ENCODE measurements at places on chromosomes 3 and 15.

GRCh38 chr3:86547692-86548091, 443.3 kb downstream of the VGLL3 start:
- DNase-seq, result no peak

- no peak for DNase-seq
Measured at GRCh38 chr3:107369791-107370190, 7.4 kb upstream of the CCDC54 start.

GRCh38 chr3:177883957-177884356, 652.3 kb upstream of the KCNMB2 start:
- DNase-seq, result no peak

GRCh38 chr15:45027220-45027619, 4.2 kb downstream of the SORD start:
- DNase-seq, result no peak

DNA sequence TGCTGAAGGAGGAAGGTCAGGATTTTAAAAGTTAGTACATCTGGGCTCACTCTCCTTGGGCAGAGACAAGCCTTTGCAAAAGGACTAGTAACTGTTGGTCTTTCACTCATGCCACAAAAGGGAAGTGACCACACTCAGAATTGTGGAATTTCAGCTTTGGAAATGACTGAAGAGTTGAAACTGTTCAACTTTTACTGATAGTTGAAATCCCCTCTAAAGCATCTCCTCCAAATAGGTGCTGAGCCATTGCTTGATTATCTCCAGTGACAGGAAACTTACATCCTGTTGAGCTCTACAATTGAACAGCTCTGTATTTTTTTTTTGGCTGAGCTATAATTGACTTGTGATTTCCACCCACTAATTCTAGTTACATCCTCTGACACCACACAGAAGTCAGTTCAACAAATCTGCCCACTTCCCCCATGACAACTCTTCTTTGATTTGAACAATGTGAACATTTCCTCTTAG, 254.8 kb upstream of the TPRG1 start:
- no peak for DNase-seq

DNA sequence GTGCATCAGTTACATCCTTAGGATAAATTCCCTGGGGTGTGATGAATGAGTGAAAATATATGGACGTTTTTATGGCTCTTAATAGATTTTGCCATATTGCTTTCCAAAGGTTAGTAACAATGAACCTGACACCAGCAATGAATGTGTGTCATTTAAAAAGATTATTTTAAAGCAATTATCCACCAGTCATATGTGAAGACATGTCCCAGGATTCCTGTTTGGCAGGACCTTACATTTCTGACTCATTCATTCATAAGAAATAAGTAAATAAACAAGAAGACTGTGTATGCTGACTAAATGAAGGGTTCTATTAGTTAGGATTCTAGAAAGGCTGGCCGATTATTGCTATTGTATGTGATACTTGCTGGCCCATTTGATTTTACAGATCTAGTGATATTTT, 201.5 kb downstream of the SOX2 start:
- no peak for DNase-seq

GRCh38 chr15:56653787-56654186, 79.5 kb downstream of the ZNF280D start:
- no peak for DNase-seq

GRCh38 chr3:157718800-157719199, 215.6 kb upstream of the VEPH1 start:
- no peak for DNase-seq

GRCh38 chr3:37619568-37619967, 242.1 kb upstream of the CTDSPL start:
- DNase-seq, result no peak

GRCh38 chr15:76963596-76963995, 31.3 kb upstream of the PSTPIP1 start:
- no peak for DNase-seq

GRCh38 chr3:31724116-31724515, 191.4 kb downstream of the STT3B start:
- DNase-seq, result no peak

GRCh38 chr15:50134524-50135024, 15.5 kb upstream of the ATP8B4 start:
- peak; percentile 75 for DNase-seq

- DNase-seq, result peak; percentile 32
Measured at GRCh38 chr15:74314795-74315438, 52.5 kb downstream of the CYP11A1 start.

GRCh38 chr3:113264283-113265131, 53.1 kb downstream of the BOC start:
- no peak for DNase-seq

GRCh38 chr3:127052121-127052561, 69.2 kb downstream of the PLXNA1 start:
- DNase-seq, result no peak

DNA sequence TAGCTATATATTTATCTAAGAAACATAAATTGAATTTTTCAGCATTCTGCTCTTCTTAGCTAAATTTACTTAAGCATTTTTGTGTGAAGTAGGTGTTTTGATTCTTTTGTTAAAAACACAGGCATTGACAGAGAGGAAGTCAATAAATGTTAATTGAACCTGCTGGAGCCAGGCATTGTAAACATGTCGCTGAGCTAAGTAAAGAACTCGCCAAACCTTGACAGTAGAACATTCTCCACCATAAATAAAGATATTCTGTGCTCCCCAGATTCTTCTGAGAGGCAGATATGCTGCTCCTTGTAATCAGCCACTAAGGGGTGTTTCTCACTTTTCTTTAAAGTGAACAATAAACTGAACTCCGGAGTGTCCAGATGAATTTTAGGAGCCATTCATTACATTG, 38.4 kb downstream of the SYNM start:
- DNase-seq, result no peak

GRCh38 chr3:176174060-176174459, 1023.2 kb downstream of the TBL1XR1 start:
- no peak for DNase-seq

- DNase-seq, result peak; percentile 48
Measured at GRCh38 chr3:159987291-159987711, 1.3 kb upstream of the IL12A start.

GRCh38 chr3:129384594-129385323, 43.7 kb downstream of the EFCAB12 start:
- DNase-seq, result no peak

DNA sequence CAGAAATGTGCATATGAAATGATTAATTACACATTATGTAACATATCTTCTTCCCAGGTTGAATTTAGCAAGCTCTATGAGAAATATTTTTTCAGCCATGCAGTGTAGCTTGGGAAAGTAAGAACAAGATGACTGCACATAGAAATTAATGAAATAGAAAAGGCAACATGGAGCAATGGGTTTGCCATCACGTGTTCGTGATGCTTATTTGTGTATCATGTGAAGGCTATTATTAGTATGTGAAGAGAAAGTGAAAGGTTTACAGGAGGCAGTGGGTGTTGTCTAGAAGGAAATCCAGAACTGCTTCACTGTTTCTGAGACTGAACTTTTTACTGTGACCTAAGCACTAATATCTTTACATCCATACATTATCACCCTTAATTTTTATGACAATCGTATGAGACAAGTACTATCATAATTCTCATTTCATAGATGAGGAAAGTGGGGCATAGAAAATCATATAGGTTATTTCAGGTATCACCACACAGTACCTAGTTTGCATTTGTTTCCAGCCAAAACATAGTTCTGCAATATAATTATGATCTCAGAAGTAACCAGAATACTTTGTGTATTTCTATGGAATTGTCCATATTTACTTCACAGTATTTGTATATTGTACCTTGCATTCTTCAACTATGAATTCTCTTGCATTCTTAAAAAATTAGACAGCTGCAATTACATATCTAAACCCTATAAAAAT, 14.9 kb downstream of the SERPINI1 start:
- DNase-seq, result no peak

DNA sequence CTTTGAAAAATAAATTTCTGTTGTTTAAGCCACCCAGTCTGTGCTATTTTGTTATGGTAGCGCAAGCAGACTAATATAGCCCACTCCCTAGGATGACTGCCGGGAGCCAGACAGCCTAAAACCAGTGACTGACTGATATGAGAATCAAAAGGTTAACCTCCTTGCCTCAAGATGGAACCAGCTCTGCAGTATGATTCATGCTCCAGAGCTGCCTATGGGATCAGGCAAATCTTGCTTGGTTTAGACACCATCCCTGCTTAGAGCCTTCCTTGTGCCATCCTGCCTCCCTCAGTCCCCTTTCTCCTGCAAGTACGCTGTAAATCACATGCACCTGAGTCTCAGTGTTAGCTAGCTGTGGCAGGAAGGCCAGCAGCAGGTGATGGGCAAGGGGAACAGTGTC, 39.3 kb downstream of the TRANK1 start:
- no peak for DNase-seq

DNA sequence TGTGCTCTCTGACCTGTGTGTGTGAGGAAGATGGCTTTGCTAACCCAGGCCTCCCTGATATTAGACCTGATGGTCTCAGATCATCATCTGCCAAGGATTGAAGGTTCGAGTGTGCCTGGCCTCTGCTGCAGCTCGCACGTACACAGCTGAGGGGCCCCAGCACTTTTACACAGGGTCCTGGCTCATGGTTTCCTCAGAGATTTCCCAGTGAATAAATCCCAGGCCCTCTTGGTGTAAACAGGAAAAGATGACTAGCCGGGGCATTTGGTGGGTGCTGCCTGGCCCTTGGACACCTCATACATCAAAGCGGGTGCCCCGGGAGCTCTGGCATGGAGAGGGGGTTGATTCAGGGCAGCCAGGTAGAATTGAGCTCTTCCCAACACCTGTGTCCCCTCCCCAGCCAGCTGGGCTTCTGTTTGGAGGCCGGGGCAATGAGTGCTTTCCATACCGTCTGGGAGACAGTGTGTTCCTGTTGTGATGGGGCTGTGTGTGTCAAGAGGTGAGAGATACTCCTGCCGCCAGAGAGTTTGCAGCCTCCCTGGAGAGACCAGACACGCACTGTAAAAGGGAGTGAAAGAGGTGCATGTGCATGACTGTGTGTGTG, 72.5 kb upstream of the TLE3 start:
- no peak for DNase-seq

DNA sequence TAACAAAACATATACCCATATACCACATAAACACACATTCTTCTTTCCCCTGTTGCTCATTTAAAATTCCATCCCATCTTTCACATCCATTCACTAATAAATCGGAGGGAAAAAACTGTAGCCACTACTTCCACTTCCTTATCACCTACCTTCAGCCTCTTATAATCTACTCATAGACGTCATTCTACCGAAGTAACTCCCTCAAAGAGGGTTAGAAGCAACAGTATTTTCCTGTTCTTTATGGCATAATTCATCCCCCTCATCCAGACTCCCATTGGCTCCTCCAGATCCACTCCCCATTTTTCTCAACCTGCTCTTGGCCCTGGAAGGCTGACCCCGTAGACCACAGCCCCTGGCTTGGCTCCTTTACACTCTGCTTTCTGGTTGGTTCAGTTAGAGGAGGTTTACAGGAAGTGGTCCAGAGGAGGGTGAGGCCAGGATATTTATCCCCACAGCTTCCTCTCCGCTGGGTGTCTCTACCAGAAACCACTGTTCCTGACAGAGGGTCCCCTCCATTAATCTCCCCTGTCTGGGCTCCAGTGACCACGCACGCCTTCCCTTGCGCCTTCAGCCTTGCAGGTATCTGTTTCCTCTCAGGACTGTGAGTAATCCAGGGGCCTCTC, 46.3 kb downstream of the FMN1 start:
- no peak for DNase-seq

GRCh38 chr3:67531181-67532101, 123.0 kb downstream of the SUCLG2 start:
- DNase-seq, result no peak

- no peak for DNase-seq
Measured at GRCh38 chr3:104819333-104819732, 547.4 kb upstream of the ALCAM start.

GRCh38 chr3:57060089-57060821, at the start of gene SPATA12:
Gene SPATA12, plus strand, starts transcription at chr3:57060664. Its CDS starts 13,031 bp downstream, at chr3:57073695.
- peak; percentile 96 for DNase-seq

GRCh38 chr3:106691476-106691875, 685.8 kb upstream of the CCDC54 start:
- no peak for DNase-seq

DNA sequence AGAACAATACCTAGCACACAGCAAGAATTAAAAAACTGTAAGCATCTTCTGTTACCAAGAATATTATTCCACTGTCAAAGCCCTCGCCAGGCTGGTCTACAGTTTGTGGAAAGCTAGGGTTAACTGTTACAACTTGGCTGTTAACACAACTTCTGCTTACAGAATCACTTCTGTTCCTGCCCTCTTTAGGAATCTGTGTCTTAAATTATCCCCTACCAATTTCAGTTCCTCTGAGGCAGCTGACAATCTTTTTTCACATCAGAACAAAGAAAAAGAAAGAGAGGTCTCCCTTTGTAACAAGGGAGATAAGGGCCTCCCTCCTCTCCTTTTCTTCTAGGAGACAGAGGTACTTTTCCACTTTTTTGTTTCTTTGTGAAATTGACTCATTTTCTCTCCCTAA, 188.9 kb downstream of the FMN1 start:
- no peak for DNase-seq

DNA sequence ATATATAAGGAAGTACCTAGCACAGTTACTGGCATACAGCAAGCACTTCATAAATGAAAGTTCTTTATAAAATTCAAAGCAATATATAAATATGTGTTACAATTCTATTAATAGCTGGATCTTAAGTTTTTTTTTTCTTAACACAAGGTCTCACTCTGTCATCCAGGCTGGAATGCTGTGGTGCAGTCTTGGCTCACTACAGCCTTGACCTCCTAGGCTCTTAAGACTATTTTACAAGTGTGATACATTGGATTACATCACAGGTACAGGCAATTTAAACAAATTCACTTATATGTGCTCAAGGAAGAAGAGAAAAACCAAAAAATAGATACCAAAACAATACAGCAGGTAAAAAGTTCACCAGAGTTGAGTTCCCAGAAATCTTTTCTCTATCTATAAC, 60.6 kb downstream of the ZNF280D start:
- DNase-seq, result no peak

DNA sequence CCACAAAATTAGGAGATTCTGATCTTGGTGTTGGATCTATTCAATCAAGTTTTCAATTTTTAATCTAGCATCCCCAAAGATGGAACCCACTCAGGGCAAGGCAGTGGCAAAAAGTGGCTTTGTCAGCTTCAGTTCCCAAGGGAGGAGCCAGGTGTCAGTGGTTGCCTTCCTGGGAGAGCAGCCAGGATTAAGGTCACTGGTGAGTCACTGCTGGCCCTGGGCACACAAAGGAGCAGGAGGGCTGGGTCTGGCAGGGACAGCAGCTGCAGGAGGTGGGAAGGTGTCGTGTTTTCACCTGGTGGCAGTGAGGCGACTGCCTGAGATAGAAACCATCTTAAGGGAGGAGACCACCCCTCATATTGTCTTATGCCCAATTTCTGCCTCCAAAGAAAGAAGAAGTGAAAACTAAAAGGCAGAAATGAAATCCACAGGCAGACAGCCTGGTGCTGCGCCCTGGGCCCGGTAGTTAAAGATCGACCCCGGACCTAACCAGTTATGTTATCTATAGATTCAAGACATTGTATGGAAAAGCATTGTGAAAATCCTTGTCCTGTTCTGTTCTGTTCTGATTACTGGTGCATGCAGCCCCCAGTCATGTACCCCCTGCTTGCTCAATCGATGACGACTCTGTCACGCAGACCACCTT, 5.9 kb upstream of the KLHL25 start:
- peak; percentile 44 for DNase-seq

GRCh38 chr3:196949285-196949619, 6.9 kb upstream of the NCBP2 start:
- no peak for DNase-seq
